ENCODE measurements at places on chromosomes 1 and 21. TPM values are rescaled to one million over a fixed set of nuclear protein-coding genes. Genes with fewer than 3 reads are reported as not detected.
A peak's percentile ranks its signal among the peaks of the same experiment; 100 is the strongest.

DNA sequence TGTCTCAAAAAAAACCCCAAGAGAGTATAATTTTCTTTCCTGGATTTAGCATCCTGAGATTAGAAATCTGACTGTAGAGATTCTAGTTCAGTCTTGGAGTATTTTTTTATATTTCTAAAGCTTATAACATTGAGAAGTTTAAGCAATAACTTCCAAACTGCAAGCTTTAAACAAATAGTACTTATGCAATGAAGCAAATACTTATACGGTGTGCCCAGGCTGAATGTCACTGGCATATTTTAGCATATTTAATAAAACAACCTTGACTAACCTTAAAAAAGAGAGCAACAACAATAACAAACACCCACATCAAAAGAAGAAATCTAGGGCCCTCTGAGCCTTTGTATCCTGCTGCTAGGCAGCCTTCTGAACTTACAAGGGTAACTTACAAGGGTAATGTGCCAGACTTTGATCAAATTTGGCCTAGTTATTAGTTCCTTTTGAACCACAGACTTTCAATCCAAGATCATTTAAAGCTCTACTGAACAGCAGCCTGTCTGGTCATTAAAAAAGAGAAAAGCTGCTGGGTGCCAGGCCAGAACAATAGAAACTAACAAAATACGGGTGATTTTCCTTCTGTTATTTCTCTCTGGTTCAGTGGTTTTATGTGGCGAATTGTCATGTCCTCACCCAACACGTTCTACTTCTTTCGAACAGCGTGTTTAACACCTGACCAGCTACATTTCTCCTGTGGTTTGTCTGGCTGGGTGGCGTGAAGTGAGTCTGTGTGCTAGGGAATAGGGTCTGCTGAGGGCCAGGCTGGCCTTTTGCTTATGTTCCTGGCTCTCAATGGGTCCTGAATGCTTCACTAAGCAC is 16.2 kb downstream of the MTOR start:
- no peak for DNase-seq

Gene CYB561D1
- total RNA-seq: 3.6 TPM

DNA sequence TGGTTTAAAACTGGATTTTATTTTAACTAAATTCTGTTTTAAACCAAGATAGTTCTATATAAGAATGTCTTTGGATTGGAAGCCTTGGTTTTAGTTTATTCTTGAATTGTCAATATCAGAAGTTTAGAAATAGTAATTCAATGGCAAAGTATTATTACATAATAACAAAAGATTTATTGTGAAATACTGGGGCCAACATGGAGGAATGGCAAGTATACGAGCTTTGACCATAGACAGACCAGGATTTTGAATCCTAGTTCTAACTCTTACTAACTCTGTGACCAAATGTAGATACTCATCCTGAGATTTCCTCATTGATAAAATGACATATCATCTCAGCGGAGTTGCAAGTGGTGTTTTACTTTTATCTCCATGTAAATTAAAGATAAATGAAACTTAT is 63.3 kb downstream of the CAMSAP2 start:
- no peak for DNase-seq

GRCh38 chr1:19343617-19344350 is 31.7 kb downstream of the SLC66A1 start:
- DNase-seq: no peak

DNA sequence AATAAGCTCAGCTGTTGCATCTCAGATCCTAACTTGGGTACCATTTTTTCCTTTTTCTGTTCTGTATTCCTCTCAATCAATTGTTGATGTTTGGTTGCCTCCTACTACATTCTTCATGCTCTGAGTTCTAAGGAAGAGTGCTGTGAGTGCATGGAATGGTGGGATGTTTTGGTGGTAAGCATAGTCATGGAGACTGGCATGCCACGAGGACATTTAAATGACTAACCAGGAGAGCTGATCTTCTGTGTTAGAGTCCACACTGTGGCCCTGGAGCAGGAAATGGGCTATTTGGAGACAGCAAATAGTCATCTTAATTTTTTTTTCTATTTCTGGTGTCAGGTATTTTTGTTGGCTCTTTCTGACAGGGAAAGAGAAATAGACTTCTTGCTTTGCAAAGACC is 69.5 kb upstream of the HSD17B7 start:
- no peak for DNase-seq

GRCh38 chr1:183635099-183635605 is 431 bp downstream of the ARPC5 start:
- peak; percentile 64 for DNase-seq

Gene RIIAD1
- total RNA-seq: not detected

DNA sequence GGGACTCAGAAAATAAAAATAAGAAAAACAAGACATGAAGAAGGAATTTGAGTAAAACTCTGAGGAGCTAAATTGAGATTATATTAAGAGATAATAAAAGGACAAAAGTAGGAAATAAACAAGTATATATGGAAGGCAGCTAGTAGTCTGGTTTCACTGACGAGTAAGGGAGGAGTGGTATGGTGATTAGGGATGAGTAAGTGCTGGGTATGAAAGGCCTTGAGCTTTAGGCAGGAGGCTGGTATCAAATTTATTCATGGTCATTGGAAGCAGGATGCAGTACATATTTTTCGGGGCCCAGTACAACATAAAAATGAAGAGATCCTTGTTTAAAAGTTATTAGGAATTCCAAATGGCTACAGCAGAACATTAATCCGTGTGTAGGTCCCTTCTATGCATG is 789.7 kb upstream of the PRMT6 start:
- no peak for DNase-seq

GRCh38 chr1:241269116-241269515 is 87.9 kb downstream of the RGS7 start:
- DNase-seq: peak; percentile 53

Gene CFAP141
- not detected for total RNA-seq

Gene PTGS2
- 0.23 TPM for total RNA-seq

Gene CYP4X1
- 1.3 TPM for total RNA-seq
